ENCODE measurements at places on chromosomes 2 and 18. TPM values are rescaled to one million over a fixed set of nuclear protein-coding genes. Genes with fewer than 3 reads are reported as not detected.

GRCh38 chr2:104734937-104735586 lies 118.9 kb upstream of the POU3F3 start:
- H3K27ac ChIP-seq, result no peak overlapping the region
- no peak for DNase-seq
- H3K4me3 ChIP-seq, result no peak overlapping the region
- no peaks in the 10 kb centered on the region for H3K4me1 ChIP-seq
- no peaks in the 10 kb centered on the region for H3K27me3 ChIP-seq

DNA sequence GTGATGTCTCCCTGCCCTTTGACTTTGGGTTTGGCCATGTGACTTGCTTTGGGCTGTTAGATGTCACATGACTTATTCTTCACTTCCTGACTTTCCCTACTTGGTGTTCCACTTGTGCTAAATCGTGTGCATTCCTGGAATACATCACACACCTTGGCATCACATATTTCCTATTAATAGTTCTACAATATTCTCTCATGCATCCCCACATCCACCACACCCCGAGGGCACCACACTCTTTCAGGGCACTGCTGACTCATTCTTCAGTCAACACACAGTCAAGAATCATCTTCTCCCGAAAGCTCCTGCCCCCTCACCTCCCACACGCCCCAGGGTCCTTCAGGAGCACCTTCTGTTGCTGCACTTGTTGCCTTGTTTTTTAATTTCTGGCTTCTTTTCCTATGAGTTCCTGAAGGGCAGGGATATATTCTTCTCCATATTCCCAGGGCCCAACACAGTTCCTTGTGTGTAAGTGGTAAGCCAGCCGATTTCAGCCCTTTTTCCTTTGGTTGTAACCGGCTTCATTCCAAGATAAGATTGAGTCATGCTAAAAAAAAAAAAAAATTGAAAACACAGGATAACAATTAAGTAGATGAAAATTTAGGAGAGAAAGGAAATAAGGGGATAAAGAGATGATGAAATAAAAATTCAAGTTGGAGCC lies 341.4 kb downstream of the SLC4A3 start:
- no peaks in the 10 kb centered on the region for H3K4me1 ChIP-seq
- no peaks in the 10 kb centered on the region for H3K36me3 ChIP-seq
- no peak overlapping the region for H3K4me3 ChIP-seq
- no peaks in the 10 kb centered on the region for H3K27me3 ChIP-seq
- no peak overlapping the region for H3K27ac ChIP-seq
- DNase-seq, result no peak

DNA sequence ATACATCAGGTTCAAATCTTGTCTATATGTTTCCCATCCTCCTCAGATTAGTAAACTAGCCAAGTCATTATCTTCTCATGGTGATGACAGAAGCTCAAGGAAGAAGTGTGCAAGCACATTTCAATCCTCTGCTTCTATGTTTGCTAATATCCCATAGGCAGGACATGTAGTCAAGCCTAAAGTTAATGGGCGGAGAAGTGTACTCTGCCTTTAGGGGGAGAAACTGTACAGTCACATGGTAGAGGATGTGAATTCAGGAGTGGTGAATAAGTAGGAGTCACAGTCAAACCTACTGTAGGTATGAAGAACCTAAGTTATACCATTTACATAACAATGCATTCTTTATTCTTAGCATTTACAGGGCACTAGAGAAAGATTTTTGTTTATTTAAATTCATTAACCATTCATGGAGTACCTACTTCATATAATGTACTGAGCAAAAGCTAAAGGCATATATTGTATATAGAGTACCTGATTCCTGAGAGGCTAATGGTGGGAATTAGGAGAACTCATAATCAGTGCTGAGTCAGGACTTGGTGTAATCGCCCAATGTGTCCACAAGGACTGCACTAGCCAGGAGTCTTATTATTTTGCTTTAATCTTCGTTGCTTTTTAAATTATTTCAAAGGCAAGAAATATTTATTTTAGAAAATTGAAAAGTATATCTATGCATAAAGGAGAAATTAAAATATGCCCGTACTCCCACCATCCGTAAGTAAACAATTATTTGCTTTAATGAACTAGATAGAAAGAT lies 394.3 kb upstream of the ETAA1 start:
- no peak for DNase-seq
- H3K27ac ChIP-seq, result no peak overlapping the region
- H3K36me3 ChIP-seq, result no peaks in the 10 kb centered on the region
- no peak overlapping the region for H3K4me3 ChIP-seq
- no peaks in the 10 kb centered on the region for H3K27me3 ChIP-seq

DNA sequence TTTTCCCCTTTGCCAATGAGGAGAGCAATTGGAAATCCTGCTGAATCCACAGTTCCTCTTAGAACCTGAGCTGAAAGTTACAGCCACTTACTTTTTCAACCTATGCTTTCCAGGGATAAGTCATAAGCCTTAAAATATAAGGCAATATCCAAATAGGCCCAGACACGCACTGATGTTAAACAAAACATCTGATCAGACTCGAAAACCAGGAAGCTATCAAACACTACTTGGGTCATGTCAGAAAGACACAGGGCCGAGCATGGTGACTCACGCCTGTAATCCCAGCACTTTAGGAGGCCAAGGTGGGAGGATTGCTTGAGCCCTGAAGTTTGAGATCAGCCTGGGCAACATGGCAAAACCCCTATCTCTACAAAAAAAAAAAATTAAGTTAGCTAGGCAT lies 192.1 kb downstream of the SP3 start:
- H3K4me3 ChIP-seq, result no peak overlapping the region
- DNase-seq, result no peak
- H3K4me1 ChIP-seq, result no peaks in the 10 kb centered on the region
- no peak overlapping the region for H3K27ac ChIP-seq
- H3K27me3 ChIP-seq, result no peaks in the 10 kb centered on the region

DNA sequence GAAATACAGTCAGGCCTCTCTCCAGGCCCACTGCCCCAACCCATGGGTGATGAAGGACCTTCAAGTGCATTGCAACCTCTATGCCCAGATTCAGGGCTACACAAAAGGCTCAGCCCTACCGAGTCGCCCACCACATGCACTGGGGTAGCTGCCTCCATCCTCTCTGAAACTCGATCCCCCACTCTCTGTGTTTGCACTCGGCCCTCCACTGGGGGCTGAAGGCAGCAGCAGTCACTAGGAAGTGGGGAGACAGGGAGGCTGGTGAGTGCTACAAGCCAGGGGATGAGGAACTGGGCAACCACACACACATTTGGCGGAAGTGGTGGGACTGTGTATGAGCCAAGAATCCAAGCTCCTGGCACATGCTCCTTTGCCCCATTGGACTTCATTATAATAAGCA lies 94.6 kb downstream of the CERS6 start:
- H3K4me1 ChIP-seq, result no peaks in the 10 kb centered on the region
- no peaks in the 10 kb centered on the region for H3K27me3 ChIP-seq
- DNase-seq, result no peak
- no peak overlapping the region for H3K4me3 ChIP-seq
- H3K27ac ChIP-seq, result no peak overlapping the region

- no peaks in the 10 kb centered on the region for H3K36me3 ChIP-seq
- H3K4me1 ChIP-seq, result no peaks in the 10 kb centered on the region
- no peak for DNase-seq
- H3K27me3 ChIP-seq, result no peaks in the 10 kb centered on the region
- H3K27ac ChIP-seq, result no peak overlapping the region
These were observed 678.9 kb upstream of the CELF4 start for GRCh38 chr18:38244480-38244879.

DNA sequence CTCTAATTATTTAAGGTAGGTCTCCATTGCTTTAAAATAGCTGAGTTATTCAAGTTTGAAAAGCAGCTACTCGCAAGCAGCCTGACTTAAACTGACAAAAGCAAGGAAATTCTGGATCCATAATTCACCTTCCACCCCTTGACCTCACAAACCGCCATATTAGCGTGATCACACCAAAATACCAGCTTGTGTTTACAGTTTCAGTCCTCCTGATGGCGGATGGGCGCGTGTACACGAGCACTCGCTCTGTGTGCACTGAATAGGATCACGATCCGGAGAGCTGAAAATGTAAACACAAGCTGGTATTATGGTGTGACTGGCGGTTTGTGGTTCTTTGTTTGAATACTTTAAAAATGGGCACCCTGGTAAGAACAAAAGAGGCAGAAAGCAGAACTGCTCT lies 42.4 kb upstream of the PSMD14 start:
- H3K27me3 ChIP-seq, result no peaks in the 10 kb centered on the region
- H3K4me3 ChIP-seq, result no peak overlapping the region
- H3K27ac ChIP-seq, result no peak overlapping the region
- H3K36me3 ChIP-seq, result no peaks in the 10 kb centered on the region

- H3K36me3 ChIP-seq, result no peaks in the 10 kb centered on the region
- H3K4me3 ChIP-seq, result peak overlapping the region; percentile 47
- peak overlapping the region; percentile 21 for H3K27ac ChIP-seq
These were observed 127.9 kb downstream of the UXS1 start for GRCh38 chr2:106065983-106066820.

DNA sequence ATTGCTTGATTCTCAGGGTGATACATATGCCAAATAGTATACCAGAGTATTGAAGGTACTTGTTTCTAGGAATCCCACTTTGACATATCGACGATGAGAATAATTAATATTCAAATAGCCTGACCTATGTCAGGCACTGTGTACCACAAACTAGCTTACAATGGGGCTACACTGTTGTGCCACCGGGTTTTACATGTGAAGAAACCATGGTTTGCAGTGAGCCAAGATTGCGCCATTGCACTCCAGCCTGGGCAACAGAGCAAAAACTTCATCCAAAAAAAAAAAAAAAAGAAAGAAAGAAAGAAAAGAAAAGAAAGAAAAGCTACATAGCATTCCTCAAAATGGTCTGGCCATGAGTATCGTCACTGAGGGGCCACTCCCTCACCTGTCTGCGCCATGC lies 25.5 kb downstream of the GYPC start:
- no peaks in the 10 kb centered on the region for H3K36me3 ChIP-seq
- DNase-seq, result no peak
- H3K4me1 ChIP-seq, result no peaks in the 10 kb centered on the region
- no peaks in the 10 kb centered on the region for H3K27me3 ChIP-seq
- H3K4me3 ChIP-seq, result no peak overlapping the region

The GALNT13 gene
- 3.3 TPM for total RNA-seq

The SKOR2 gene
- total RNA-seq, result not detected

The CYP1B1 gene
- total RNA-seq, result 22.0 TPM

The ABHD1 gene
- not detected for total RNA-seq
